ENCODE measurements at places on chromosomes 6 and 20.
A peak's percentile ranks its signal among the peaks of the same experiment; 100 is the strongest.

GRCh38 chr6:328136-328670 is 35.9 kb downstream of the DUSP22 start:
- DNase-seq, result no peak

GRCh38 chr6:45148278-45148677 is 179.9 kb upstream of the RUNX2 start:
- DNase-seq, result no peak

DNA sequence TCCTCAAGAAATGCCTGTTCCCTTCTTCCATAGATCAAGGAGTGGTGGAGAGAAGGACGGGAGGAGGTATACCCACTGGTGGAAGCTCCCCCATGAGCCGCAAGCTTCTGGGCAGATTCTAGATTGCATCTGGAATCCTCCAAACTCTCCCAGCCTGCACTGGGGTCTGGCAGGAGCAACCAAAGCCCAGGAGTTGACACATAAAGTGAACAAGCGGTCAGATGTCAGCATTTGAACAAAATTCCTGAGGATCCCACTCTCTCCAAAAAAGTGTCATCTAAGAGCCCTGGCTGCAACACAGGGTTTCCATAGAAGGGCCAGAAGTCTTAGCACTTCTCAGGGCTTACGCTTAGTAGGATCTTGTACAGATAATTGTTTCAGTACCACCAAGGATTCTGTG is 88.2 kb downstream of the KCNB1 start:
- no peak for DNase-seq

DNA sequence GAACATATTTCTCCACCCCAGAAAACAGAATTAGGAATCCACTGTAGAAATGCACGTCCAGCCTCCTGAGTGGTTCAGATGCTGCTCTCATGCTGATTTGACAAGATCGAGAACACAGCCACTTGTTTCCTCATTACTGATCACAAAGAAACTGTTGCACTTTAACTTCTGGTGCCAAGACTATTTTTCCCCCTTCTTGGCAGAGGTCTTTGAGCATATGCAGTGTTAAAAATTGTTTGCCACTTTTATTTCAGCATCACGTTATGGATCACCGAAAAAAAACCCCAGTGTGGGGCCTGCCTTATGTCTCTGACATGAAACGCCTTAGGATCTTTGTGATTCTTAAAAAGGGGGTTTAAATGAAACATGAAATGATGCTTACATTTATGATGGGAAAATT is 1066.9 kb downstream of the KIF16B start:
- DNase-seq, result no peak

- no peak for DNase-seq
These were observed 93.9 kb downstream of the JAG1 start for GRCh38 chr20:10579942-10580341.

- DNase-seq, result peak; percentile 64
These were observed 23.7 kb downstream of the ZNF311 start for GRCh38 chr6:28981431-28981832.

- no peak for DNase-seq
These were observed 359.6 kb upstream of the ID4 start for GRCh38 chr6:19477563-19477962.

DNA sequence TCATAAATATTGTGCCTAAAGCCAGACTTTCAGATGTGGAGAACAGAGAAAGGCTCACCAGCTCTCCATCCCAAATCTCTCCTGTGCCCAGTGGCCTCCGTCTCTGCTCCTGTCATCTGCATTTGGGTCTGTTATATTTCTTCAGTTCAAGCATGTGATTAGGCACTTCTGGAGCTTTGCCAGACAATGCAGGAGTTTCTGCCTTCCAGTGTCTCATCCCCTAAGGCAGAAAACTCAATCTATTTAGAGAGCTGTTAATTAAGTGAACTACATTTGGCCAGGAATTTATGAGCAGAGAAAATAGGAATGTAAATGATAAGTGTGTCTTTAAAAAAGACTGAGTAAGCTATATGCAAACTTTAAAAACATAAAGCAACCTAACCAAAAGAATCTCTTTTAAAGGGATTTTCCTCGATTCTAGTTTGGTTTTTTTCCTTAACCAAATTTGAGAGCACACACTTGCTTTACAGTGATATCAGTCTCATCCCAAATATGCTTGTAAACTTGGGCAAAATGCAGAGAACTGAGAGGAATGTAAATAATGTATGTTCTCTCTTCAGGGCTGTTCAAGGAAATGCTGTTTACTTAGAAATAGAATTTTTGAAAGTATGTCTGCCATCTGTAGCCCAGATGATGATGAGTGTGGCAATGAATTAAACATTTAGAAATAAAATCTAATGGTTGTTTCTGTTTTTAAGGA is 113.9 kb downstream of the ELOVL4 start:
- no peak for DNase-seq

DNA sequence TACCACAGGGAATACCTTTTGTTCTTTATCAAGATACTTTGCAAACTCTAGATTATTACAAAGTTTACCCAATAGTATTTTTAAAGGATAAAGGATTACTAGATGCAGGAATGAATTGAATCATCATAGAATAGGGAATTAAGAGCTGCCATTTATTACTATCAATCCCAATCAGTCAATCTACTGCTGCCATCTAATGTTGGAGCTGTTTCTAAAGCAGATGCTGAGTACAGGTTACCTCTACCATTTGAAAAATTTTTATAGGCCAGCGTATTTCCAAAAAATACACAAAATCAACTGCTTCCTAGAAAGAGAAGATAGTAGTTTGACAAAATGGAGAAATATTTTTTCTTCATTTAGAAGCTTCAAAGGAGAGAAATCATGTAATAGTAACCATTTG is 520.4 kb downstream of the ADGRB3 start:
- DNase-seq, result no peak

DNA sequence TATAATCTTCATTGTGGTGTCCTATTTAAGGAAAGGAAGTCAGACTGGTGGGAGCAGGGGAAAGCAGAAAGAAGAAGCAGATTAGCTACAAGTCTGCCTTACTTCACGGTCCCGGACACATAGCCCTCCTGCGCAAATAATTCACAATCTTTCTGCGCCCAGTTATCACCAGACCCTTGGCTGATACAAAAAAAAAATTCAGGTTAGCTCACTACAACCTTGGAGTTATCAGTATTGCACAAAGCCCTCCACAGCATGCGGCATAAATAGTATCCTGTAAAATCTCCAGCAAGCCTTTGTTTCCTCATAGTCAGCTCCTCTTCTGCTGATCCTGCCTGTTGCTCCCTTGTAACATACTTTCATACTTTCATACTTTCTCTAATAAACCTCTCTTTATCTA is 148.6 kb upstream of the FUT9 start:
- no peak for DNase-seq

- DNase-seq, result no peak
These were observed 1.1 kb downstream of the DEF6 start for GRCh38 chr6:35298625-35299140.

DNA sequence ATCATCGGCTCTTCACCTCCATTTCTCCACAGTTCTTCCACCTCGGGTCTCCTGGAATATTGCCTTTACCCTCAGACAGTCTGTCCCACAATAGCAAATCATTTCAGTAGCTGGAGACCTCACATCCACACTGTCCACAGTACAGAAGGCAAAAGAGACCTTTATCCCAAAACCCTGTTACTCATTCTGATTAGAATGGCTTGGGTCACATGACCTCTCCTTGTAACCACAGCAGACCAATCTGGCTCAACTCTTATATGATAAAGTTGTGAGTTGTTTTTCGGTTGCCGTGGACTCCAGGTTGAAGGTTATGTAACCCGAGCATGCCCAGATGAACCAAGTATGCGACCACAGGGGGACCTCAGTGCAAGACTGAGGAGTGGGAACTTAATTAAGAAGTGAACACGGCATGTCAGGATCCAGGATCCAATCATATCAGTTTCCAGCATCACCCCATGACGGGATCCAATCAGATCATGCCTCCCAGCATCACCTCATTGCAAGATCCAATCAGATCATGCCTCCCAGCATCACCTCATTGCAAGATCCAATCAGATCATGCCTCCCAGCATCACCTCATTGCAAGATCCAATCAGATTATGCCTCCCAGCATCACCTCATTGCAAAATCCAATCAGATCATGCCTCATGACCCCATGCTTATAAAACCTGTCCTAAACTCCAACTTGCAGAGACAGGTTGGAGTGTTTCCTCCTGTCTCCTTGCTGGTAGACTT is 68.7 kb downstream of the LY86 start:
- DNase-seq, result no peak

DNA sequence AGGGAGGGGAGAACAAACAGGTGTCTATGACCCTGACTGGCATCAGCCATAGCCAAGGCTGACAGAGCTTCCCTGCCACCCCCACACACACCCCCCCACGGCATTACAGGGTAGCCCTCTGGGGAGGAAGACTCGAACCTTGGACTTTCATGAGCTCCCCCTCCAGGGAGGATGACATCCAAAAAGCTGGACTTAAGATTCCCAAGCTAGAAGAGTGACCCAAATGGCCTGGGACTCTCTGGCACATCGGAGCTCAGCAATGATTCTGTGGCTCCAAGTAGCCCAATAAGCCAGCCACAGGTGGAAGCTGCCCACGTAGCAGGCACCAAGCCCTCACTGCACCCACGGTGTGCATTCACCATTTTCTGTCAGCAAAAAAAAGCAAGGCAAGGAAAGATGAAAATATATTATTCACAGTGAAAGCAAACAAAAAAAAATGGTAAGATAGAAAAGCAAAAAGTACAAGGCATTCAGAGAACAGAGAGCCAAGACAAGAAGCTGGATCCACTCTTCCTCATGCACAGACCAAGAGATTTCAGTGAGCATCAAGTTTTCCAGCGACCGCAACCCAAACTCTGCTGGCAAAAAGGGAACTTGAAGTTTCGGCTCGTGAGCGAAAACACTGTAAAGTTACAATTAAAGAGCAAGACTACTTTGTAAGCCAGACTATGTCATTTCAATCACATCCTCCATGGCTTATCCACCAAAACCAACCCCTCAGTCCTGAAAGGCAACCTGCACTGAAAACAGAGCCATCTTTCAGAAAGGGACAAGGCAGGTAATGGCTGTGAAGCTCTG is 10.9 kb downstream of the JAG1 start:
- no peak for DNase-seq

DNA sequence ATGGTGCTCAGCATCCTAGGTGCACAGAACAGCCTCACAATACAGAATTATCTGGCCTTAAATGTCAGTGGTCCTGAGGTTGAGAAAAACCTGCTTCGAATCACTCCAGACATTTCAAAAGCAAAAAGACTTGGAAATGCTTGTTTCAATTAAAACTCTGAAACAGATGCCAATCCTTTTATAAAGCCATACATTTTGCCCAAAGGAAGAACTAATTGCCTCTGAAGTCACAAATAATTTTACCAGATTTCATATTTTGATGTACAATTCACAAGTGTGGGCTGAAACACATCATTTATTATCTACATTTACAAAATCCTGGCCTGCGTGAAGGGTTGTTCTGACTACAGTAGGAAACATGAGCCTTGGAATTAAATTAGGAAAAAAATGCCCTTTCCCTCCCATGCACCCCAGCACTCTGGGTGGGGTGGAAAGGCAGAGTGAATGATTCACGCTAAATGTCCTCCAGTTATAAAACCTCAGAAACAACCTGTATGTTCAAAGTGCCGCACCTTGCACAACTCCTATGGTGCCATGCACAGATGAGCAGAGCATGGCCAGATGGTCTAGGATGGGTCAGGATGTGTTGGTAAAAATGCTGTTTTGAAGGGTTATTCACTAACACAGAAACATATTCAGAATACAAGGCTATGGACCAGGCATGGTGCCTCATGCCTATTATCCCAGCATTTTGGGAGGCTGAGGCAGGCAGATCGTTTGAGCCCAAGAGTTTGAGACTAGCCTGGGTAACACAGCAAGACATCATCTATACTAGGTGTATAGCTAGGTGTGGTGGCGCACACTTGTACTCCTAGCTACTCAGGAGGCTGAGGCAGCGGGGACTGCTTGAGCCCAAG is 87.0 kb downstream of the ZMYND8 start:
- no peak for DNase-seq

GRCh38 chr6:41302638-41303037 is 16.2 kb upstream of the TREM1 start:
- no peak for DNase-seq

DNA sequence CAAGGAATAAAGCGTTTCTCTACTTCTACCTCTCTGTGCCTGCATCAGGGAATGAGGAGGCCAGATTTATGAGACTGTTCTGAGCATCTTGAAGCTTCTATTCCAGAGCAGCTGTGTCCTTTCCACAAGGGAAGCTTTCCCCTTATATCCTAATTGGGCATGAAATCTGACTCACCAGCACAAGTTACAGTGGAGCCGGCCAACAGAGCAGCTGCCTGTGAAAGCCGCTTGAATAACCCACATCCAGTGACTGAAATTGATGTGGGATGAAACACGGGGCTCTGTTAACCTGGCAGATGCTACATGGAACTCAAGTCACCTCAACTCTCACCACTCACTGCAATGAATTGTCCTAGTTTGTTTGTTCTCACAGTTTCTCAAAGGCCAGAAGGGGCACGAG is 400.3 kb downstream of the TFAP2A start:
- DNase-seq, result no peak

DNA sequence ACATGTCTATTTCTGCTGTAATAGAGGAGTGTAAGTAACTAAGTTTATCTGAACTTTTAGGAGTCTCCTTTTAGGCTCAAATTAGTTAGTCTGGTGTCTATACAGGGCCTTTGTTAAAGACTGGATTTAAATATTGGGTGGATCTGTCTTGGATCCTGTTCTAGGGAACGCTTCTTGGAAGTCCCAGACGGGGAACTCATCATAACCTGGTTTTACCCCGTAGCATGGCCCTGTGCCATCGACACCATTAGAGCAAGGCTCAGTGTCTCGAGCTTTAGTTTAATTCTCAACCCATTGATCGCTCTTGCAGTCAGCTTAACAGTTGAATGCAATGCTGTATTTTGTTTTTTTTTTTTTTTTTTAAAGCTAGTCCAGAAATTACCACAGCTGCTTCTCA is 89.9 kb downstream of the CARMIL1 start:
- DNase-seq, result no peak

DNA sequence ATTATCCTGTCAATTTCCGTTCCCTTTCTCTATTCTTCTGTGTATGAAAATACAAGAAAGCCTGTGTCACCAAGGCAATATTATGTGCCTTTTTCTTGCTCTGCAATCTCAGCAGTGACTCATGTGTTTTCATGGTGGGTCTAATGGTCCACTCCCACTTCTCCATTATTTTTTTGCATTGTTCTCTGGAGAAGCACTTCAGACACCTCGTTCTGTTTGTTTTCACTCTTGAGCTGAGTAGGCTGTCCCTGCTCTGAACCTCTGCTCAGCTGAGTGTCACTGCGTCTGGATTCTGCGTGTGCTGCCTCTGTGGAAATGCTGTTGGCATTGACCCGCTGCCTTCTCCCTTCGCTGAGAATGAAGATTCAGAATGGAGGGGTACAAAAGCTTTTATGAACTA is 230.6 kb downstream of the TMEM242 start:
- no peak for DNase-seq

DNA sequence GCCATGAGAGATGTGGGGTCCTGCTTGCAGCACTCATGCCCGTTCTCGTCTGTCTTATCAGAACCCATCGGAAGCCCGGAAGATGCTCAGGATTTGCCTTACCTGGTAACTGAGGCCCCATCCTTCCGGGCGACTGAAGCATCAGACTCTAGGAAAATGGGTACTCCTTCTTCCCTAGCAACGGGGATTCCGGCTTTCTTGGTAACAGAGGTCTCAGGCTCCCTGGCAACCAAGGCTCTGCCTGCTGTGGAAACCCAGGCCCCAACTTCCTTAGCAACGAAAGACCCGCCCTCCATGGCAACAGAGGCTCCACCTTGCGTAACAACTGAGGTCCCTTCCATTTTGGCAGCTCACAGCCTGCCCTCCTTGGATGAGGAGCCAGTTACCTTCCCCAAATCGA is 8.3 kb downstream of the PI16 start:
- DNase-seq, result peak; percentile 71
